ENCODE measurements at places on chromosomes 12 and 14.

GRCh38 chr12:52918784-52919183, 13.9 kb upstream of the KRT8 start:
- no peak for DNase-seq

DNA sequence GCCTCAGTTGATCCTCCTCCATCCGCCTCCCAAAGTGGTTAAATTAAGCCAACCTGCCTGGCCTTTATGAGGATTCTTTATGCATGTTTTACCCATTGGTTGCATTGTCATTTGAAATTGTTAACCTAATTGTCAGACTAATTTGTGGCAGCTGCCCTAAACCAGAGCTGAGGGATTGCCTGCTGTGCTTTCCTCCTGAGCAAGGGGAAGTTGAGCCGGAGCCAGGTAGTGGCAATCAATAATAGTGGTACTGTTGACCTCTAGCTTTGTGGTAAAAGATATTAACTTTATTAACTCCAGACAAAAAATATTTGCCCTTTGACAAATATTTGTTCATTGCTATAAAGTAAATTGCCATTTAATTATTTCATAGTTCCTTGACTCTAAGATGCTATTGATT, 5.6 kb upstream of the HEBP1 start:
- no peak for DNase-seq

DNA sequence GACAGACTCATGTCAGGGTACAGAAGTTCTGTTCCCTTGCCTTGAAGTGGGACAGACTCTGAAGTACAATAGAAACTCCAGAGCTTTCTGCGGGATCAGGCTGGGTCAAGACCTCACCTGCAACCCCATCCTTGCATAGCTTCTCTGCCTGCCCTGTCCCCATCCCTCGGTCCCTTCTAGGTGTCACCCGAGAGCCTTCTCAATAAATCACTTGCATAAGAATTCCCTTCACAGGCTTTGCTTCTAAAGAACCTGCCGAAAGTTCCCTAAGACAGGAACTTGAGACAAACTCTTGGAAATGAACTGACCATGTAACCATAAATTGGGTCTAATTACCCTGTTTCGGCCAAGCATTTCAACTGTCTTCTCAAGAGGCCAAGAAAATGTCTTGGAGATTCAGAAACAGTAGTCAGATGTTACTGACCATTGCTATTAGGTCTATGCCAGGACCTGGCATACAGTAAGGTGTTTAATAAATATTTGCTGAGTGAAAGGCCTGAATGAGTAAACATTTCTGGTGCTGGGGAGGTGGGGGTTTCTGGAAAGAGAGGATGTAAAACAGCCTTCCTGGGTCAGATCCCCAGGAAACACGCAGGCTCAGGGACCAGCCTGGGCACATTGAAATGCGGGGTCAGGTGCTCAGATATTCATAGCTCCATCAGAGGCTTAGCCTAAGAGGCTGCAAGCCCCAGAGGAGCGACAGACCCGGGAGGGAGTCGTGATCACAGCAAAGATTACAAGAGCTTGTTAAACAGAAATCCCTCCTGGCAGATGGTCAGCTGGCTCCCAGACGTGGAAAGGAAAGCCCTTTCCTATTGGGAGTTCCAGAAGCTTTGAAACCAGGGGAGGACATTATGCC, 226.2 kb upstream of the LHX5 start:
- DNase-seq, result no peak

DNA sequence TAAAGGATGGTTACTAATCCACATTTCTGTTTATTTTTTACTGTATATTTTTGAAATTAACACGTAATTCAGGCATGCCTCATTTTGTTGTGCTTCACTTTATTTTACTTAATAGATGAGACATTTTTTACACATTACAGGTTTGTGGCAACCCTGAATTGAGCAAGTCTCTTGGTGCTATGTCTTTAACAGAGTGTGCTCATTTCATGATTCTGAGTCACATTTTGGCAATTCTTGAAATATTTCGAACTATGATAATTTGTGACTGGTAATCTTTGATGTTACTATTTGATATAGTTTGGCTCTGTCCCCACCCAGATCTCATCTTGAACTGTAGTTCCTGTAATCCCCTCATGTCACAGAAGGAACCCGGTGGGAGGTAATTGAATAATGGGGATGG, 1120.5 kb upstream of the FLRT2 start:
- DNase-seq, result no peak

- peak; percentile 25 for DNase-seq
Measured at GRCh38 chr14:89351516-89352404, 65.3 kb downstream of the FOXN3 start.

DNA sequence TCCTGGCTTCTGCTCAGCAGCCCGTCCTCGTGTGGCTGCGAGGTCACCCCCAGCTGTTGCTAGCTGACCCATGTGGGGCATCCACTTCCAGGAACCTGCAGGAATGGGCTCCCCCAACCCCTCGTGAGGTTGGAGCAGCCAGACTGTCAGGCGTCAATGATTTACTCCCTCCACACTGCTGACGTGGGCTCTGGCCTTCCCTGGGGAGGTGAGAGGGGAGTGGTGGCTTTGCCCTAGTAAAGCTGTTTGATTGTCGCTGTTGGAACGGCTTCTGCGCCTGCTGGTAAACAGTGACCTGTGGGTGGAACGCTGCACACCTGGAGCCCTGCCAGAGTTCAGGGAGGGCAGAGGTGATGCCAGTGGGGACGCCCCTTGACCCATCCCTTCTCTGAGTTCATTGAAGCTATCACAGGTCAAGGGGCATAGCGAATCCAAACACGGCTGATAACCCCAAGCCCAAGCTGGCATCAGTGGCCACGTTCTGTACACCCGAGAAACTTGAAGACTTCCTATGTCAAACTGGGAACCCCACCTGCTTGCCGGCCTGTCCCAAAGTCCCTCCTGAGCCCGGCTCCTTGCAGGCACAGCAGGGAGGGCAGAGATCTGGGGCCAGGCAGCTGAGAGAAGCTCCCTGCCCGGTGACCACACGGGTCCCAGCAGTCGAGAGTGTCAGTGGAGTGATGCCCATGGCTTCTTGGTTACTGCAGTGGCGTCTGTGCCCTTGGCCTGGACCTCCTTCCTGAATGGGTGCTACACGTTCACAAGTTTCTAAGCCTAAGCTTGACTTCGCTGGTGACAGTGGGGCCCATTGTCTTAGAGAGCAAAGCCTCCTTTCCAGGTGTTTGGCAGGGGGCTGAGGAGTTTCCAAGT, 2.7 kb downstream of the ASPG start:
- no peak for DNase-seq

- no peak for DNase-seq
Measured at GRCh38 chr12:95764848-95765247, 25.7 kb downstream of the NTN4 start.

- no peak for DNase-seq
Measured at GRCh38 chr12:113162102-113163029, 12.8 kb downstream of the CFAP73 start.

DNA sequence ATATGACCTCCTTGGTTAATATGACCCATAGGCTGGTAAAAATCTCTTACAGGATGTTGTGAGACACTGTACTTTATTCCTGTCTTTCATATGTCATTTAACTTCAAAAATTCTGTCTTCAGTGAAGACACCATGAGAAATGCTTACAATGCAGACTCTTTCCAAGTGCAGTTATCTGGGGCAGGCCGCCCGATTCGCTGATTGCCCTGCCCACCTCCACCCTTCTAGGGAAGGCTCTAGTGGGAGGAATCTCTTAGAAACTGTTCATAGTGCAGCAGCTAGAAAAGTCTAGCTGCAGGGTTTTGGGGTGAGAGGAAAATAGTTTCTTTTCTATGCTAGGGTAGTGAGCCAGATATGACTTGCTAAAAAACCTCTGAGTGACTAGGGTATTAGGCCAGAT, 15.0 kb upstream of the CIPC start:
- DNase-seq, result no peak

DNA sequence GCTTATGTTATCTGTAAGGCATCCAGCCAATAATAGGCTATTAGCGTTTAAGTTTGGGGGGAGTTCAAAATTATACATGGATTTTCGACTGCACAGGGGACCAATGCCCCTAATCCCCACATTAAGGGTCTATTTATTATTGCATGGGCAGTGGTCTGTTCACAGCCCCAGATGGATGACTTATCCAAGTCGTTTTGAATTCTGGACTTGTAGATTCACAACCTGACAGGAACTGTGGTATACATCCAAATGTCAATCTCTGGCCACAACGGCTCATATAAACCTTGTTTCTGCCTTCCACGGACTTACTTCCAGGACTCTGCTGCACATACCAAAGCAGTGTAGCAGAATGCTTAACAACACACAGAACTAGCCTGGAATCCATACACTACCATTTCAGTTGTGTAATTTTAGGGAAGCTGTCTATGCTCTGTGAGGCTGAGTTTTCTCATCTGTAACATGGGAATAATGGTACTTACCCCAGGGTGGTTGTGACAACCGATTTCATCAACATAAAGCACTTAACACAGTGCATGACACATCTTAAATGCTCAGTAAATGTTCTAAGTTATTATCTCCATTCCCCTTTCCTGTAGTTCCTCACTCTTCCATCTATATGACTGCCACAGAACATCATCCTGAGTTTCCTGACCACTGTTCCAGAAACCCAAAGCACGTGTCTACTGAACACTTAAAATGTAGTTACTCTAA, 3.7 kb downstream of the DDX24 start:
- no peak for DNase-seq

- DNase-seq, result no peak
Measured at GRCh38 chr14:44385906-44386305, 121.2 kb downstream of the FSCB start.

GRCh38 chr12:51687177-51687576, 96.1 kb downstream of the SCN8A start:
- no peak for DNase-seq

DNA sequence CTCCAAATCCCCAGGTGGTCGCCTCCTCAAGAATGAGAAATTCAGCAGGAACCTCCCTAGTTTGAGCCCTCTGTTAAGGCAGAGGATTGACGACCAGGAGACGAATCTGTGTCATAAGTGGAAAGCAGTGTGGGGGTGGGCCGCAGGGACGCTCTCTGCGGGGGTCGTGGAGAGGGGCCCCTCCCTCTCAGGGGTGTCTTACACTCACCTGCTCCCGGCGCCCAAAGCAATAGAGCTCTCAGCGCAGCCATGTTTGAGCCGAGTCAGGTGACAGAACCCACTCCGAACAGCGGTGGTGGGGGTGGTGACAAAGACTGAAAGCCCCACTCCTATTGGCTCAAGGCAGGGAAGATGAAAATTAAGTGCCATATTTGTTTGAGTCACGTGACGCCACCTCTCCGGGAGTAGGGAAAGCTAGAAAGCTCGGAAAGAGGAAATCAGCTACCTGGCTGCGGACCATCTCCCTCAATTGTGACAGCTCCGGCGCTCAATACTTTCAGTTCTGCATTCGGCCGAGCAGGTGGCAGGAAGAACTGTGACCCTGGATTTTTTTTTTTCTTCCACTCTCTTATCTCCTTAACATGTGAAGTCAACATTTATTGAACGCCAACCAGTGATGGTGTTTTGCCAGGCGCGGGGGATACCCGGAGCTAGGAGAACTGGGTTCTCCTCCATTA, at the start of gene ZFYVE26:
ZFYVE26 (minus strand) TSS at position 265 of the 677 bp plus-strand sequence. CDS start 627 bp downstream, outside the sequence.
- DNase-seq, result peak; percentile 87

- no peak for DNase-seq
Measured at GRCh38 chr14:23566112-23566777, 1.3 kb downstream of the AP1G2 start.

GRCh38 chr14:75147423-75148071, 20.7 kb upstream of the NEK9 start:
- no peak for DNase-seq

DNA sequence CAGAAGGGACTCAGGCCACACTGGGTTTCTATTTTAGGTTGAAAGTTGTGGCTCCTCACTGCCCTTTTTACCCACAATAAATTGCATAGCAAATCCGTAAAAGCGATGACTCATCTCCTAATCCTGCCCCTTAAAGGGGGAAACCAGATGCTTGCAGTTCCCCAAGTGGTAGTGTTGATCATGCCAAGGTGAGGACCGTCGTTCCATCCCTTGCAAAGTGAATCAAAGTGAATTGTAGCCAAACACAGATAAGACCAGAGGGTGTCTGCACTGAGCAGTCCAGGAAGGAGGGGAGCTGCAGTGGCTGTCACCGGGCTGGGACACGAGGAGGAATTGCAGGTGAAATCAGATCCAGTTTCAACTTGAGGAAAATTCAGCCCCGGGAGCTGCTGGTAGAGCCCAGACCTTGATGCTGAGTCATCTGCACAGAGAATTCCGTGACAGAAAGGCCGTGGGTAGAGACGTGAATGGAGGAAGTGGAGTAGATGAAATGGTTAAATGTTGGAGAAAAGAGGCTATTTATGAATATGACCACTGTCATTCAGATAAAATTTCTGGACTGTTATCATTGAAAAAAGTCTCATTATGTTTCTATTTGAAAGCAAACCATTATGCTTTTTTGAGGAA, 44.2 kb upstream of the MMP17 start:
- DNase-seq, result no peak

DNA sequence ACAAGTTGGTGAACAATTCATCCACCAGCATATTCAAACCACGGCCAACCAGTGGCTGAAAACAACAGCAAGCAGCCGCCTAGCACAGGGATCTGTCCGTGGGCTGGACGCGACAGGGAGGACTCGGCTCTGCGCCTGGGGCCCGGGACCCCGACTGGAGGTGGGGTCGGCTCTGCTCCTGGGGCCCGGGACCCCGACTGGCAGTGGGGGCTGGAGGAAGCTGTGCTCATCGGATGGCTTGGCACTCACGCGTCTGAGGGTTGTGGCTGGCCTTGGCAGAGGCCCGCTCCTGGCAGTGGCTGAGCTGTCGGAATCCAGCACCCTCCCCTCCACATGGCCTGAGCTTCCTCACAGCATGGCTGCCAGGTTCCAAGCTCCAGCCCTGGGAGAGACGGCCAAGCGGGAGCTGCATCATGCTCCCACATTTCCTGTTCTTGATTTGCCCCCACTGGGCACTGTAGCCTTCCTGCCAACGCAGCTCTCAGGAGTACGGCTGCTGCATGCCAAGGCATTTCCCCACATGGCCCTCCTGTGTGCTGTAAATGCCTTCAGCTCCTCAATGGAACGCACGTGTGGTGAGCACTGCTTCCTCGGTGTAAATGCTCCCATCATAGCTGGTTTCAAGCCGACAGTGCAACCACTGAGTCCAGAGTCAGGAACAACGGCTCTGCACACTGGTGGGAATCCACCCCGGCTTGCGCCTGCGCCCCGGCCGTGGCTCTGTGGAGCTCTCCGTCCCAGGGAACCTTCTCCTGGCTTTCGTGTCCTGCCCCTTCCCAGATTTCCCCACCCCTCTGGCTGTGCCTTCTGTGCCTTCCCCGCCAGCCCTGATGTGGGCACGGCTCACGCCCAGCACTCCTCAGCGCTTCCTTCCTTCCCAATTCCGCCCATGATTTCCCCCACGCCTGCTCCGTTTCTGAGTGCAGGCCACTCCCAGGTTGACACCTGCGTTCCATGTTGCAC, 7.3 kb upstream of the GALNT9 start:
- DNase-seq, result no peak

GRCh38 chr12:49963976-49964815, 2.5 kb downstream of the AQP5 start:
- no peak for DNase-seq

DNA sequence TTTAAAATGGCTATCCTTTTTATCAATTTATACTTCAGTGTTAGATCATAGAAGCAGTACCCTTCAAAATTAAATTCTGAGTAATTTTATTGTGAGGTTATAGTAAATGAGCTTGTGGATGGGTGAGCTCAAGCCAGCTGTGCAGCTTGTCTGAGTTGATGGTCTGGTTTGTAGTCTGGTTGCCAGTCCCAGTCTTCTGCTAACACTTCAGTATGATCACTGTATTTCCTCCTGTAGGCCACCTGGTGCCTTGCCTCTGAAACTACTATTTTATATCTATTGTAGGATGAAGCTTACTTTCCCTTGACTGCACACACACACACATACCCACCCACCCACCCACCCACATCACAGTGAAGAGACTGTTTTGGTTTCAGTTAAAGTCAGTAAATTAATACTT, 496.4 kb downstream of the PCNX1 start:
- peak; percentile 17 for DNase-seq

GRCh38 chr12:49636574-49636973, 13.2 kb downstream of the PRPF40B start:
- no peak for DNase-seq

Data from CD4-positive, alpha-beta T cell treated with Interleukin-17A for 4 hours (primary cell).